ENCODE measurements at places on chromosomes 1 and 21.

- DNase-seq: no peak
Measured at GRCh38 chr1:42759114-42759513, 7.7 kb downstream of the P3H1 start.

DNA sequence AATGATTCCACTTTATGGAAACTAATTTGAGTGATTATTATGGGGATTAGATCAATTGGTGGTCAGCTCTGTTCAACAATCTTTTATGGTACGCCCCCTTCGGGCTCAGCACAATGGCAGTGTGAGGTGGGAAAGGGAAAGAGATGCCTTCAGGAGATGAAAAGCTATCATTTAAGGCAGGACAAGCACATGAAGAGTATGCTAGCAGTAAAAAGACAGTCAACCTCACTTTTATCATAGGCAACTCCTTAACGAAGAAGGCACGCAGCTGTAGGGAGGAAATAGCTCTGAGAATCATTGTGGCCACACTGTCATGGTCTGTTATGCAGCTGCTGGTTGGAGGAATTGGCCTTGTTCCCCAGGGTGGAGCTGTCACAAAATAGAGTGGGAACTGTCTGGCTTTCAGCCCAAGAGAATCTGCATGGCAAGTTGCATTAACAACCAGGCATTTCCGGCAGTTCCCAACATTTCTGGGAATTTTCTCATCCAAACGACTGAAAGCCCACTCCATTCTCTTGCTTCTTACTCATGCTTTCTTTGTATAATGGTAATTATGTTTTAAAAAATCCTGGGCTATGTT, 54.4 kb upstream of the BCL10 start:
- DNase-seq: no peak

DNA sequence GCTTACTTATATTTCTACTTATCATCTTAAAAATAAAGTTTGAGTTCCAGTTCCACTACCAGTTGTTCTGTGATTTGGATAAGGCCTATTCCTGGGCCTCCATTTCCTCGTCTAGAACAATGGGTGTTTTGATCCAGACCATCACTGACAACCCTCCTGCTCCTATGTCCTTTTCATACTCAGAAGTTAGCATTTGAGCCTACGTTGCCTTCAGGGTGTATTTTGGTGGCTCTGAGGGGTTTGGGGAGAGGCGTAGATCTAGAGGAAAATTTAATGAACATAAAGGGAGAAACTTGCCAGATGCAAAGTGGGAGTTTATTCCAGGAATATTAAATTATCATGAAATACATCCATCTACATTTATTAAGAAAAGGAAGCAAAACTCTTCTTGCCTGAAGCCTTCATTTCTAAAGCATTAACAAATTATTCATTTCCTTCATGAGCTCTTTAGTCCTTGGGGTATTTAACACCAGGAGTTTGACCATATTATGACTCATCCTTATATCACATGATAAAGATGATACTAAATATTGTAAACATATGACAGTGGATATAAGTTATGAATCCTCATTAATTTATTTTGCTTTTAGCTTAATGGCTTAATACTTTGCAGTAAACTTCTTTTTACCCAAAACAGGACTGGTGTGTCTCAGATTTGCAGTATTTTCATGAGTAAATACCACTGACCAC, 47.2 kb upstream of the SYT14 start:
- DNase-seq: no peak

GRCh38 chr1:205416322-205416721, 5.5 kb downstream of the LEMD1 start:
- no peak for DNase-seq

DNA sequence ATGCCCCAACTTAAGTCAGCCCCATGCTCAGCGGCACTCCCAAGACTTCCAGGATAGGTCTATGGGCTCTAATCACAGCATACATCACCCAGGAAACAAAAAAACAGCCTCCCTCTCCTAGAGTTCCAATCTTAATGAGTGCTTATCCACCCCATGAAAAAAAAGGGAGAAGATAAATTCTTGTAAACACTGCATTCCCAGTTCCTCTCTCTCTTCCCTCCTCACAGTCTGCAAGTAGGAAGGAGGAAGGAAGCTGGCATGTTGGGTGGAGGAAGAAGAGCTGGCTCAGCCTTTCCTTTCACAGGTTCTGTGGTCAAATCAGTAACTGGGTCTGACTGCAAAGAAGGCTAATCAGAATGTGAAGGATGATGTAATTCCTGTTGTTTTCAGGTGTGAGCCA, 69.9 kb upstream of the ZC3H11B start:
- DNase-seq: no peak

- no peak for DNase-seq
Measured at GRCh38 chr1:163162381-163162914, 40.3 kb downstream of the RGS5 start.

- no peak for DNase-seq
Measured at GRCh38 chr1:114315631-114316030, 162.0 kb upstream of the SYT6 start.

- DNase-seq: no peak
Measured at GRCh38 chr1:37128091-37128490, 93.8 kb upstream of the GRIK3 start.

GRCh38 chr21:32335601-32336575, 37.2 kb downstream of the MRAP start:
- DNase-seq: no peak

GRCh38 chr1:21510113-21510493, 880 bp downstream of the ALPL start:
- no peak for DNase-seq

DNA sequence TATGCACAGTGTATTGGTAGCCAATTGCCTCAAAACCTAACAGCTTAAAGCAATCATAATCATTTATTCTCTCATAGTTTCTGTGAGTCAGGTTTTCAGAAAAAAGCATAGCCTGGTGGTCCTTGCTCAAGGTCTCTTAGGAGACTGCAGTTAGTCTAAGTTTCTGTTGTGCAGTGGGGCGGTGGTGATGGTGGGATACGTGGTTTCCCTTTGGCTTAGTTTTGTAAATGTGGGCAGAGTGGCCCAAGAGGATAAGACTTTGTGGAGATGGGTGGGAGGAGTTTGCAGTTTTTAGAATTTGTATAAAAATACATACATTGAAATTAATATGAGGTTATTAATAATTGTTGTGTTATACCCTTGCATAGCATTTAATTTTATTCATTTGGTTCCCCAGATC, 68.6 kb downstream of the NOS1AP start:
- no peak for DNase-seq

- DNase-seq: no peak
Measured at GRCh38 chr1:199064971-199065370, 426.1 kb downstream of the PTPRC start.

DNA sequence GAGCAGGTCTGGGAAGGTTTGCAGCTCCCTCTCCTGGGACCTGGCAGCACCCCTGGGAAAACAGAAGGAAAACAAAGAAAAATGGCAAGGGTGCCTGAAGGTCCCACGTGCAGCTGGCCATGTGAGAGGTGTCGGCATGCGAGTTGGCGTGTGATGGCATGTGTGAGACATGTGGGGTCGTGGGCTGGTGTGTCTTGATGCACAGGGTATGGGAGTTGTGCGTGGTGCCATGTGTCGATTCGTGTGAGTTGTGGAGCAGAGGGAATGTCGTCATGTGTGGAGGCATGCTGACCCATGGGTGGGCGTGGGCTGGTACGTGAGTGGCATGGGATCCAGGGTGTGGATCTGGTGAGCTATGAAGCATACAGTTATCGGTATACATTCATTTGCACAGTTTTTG, 1.3 kb downstream of the HPCA start:
- DNase-seq: no peak

DNA sequence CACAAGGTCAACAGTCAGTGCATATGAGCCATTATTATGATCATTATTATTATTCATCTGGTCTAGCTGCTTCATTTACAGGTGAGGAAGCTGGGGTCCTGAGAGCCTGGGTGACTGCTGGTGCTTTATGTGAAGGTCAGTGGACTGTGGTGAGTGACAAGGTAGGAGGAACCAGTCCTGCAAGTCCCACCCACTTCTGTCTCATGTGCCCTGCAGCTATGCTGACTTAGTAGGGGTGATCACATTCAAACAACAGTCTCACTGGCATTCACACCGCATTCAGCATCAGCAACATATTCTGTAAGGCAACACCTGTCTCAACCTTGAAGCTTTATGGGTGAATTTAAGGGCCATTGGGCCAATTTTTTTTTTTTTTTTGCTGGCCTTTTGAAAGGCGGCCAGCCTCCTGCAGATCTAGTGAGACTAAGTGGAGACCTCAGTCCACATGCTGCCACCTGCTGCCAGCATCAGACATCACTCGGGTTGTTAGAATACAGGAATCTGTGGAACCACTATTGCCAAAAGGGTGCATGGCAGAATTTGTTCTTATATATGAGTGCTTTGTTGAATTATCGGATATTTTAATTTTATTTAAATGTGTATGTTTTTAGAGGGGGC, 59.9 kb upstream of the CACNA1E start:
- no peak for DNase-seq

GRCh38 chr1:151888972-151889570, 20.2 kb downstream of the THEM4 start:
- DNase-seq: no peak

- no peak for DNase-seq
Measured at GRCh38 chr1:158038793-158039192, 45.3 kb downstream of the KIRREL1 start.

GRCh38 chr1:5830771-5831599, 161.2 kb downstream of the NPHP4 start:
- no peak for DNase-seq

DNA sequence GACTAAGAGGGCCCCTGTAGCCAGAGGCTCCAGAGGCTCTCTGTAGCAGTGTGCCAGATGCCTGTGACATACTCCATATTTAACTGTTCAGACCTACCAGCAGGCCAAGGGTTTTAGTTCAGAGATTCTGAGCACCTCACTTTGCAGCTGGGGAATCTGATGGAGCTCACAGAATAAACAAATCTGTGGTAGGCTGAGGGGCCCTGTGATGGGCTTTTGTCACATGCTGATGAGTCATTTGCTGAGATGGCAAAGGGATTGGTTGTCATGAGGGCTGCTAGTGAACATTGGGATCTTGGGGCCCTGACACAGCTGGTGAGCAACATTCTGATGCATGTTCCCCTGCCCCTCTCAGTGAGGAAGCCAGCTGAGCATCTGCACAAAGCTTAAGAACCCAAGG, 482.2 kb downstream of the CAMTA1 start:
- peak; percentile 54 for DNase-seq

DNA sequence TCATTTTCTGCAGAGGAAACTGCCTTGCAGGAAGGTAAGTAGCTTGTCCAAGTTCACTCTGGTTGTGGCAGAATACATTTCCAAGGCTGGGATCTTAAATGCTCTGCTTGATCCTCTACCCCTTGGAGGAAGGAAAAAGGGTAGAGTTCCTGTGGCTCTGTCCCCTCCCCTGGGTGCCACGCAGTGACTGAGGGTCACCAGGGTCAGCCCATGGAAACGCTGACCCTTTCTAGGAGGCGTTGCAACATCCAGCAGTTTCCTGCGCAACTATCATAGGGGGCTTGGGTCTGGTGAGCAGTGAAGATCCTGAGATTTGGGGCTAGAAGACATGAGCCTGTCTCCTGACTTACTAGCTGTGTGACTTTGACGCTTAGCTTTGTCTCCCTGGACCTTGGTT, 29.4 kb upstream of the EPS8L3 start:
- no peak for DNase-seq

DNA sequence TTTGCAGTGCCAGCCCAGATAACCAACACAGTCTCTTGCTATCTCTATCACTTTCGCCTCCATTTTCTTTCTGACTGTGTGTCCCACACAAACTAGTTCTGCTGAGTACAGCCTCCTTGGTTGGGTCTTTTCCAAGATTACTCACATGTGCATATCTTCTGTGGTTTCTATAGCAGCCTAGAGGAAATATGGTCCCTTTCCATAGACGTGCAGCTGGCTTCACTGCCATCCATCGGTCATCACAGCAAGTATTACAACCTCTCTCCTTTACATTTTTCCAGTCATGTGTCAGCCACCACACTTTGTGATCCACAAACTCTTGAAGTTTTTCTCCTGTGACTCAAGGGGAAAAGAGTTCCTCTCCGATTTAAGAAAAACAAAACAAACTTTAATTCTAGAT, 893.4 kb upstream of the ADGRL4 start:
- peak; percentile 52 for DNase-seq
